Astrocyte (in vitro differentiated cells and primary cell): ENCODE measurements at places on chromosomes 2 and 18. TPM values are rescaled to one million over a fixed set of nuclear protein-coding genes. Genes with fewer than 3 reads are reported as not detected.

Gene ZCCHC2
- total RNA-seq, result 14.8 and 16.3 TPM in 2 replicates

DNA sequence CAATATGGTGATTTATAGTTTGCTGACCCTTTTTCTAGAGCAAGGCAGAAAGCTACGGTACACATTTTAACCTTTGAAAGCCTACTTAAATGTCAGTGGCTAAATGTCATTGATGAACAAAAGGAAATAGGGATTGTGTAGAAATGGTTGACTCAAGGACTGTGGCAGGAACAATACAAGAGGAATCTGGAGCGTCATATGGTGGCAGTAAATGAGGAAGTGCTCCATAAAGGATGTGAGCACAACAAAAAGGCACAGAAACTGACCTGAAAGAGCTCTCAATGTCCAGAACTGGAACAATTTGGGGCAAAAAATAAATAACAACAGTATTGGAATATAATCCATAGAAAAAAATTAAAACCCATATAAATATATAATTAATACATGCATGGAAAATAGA lies 443.9 kb upstream of the VRK2 start:
- DNase-seq, result no peak

DNA sequence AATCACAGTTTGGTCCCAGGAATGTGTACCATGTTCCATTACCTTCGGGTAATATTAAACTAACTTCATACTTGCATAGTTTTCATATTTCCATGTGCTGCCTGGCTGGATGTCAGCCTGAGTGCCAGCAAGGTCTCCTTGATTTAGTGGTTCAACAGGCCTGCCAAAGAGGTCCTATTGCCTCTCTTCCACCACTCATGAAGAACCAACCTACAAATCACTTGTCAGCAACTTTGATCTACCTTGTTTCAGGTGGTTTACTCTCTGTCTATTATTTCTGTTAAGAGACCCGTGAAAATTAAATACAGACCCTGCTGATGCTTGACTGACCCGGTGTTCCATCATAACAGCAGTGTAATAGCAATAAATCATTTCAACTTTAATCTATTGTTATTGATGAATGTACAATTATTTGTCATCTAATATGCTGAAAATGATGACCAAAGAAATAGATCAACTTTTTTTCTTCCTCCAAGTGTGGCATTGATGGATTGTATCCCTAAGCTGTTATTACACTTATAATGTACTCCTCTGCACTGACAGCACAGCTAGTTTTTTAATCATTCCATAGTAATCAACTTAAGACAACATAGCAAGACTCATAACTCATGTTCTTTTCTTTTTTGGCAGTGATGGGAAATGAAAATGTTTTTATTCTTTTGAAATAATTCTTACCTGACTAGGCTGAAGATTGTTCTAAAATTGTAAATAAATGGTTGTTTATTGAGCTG lies 1220.2 kb upstream of the ACVR2A start:
- DNase-seq, result peak; percentile 10

DNA sequence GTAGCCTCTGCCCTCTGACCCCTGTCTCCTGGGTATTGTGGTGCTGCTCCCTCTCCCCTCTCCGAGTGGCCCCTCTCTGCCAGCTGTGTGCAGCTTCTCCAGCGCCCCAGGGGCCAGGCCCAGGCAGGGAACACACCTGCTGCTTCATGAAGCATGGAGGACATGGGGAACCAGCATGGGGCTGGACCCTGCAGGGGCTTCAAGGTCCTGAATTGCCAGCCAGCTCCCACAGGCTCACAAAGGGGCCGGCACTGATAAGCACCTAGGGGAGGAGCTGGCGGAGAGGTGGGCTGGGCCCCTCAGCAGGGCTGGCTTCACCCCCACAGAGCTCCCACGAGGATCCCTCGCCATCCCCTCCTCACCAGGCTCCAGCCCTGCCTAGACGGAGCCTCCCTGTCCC lies 77.4 kb upstream of the GPC1 start:
- no peak for DNase-seq

Gene UGT1A9
- total RNA-seq, result not detected in 2 replicates

DNA sequence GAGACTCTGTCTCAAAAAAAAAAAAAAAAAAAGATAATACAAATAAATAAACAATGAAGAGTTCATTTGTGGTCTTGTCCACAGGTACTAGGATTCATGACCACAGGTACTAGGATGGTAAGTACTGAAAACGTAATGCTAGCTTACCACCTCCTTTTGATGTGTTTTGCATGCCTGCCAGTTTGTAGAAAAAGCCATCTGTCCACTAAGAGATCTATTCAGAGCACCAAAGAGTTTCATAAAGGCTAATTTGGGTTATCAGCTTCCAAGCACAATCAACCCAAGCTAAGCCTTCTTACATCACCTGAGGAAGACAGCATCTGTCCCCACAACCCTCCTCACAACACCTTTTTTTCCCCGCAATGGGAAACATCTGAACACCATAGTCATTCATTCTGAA lies 477.2 kb downstream of the ZEB2 start:
- no peak for DNase-seq

GRCh38 chr2:105287692-105288091 lies 41.8 kb downstream of the TGFBRAP1 start:
- peak; percentile 10 for DNase-seq

GRCh38 chr2:177363332-177363731 lies 29.2 kb upstream of the AGPS start:
- DNase-seq, result no peak

DNA sequence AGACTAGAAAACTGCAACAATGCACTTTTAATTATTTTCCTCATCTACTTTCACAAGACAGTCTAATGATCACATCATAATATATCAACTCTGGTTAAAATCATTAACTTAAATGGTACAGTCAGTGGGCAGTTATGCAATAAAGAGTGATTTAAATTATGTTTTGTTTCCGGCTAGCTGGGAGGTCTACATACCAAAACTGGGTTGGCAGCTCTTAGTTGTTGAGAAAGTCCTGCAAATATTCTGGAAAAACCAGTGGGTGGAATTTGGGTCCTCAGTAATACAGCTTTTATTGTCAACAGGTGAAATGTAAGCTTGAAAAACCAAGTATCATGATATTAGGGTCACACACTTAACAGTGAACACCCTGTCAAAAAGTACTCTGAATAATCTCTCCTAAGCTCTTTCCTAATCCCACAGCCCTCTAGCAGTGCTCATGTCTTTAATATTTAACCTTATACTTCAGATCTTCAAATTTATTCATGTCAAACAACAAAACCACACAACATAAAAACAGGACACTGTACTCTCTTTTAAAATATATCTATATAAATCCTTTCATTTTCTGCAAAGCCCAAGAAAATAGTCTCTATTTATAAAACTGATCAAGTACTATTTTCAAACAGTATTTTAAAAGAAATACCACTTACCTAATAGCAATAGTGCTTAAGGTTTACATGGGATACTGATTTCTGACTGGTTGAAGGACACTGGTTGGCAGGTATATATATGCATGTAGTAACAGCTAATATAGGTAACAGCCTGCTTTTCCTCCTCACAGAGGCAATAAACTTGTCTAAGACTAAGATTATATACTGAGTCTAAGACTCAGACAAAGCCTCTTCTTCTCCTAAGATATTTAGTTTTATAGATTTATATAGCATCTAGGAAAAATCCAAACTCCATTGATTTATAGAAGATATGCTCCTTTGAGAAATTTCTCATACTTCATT lies 103.8 kb downstream of the GAREM1 start:
- peak; percentile 45 for DNase-seq

GRCh38 chr2:18740474-18740881 lies 151.1 kb upstream of the NT5C1B start:
- DNase-seq, result peak; percentile 90

DNA sequence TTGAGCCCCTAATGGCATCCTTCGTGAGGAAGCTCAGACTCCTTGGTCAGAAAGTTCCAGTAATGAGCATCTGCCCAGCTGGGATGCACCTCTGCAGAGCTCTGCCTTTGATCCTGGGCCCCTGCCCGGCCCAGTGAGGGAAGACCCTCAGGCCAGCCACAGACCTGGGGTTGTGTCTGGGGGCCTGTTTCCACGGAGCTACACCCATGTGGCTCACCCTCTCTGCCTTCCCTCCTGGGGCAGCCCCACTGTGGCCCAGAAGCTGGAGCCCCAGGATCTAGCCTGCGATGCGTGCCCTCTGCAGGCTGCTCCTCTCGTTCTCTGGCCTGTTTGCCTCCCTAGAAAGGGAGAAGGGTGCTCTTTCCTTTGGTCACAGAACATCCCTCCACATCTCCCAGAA lies 9.8 kb downstream of the KCNF1 start:
- no peak for DNase-seq

GRCh38 chr2:161036926-161037325 lies 123.3 kb upstream of the TANK start:
- DNase-seq, result no peak

Gene SLC9A4
- 0.07 and 0.09 TPM in 2 replicates for total RNA-seq

DNA sequence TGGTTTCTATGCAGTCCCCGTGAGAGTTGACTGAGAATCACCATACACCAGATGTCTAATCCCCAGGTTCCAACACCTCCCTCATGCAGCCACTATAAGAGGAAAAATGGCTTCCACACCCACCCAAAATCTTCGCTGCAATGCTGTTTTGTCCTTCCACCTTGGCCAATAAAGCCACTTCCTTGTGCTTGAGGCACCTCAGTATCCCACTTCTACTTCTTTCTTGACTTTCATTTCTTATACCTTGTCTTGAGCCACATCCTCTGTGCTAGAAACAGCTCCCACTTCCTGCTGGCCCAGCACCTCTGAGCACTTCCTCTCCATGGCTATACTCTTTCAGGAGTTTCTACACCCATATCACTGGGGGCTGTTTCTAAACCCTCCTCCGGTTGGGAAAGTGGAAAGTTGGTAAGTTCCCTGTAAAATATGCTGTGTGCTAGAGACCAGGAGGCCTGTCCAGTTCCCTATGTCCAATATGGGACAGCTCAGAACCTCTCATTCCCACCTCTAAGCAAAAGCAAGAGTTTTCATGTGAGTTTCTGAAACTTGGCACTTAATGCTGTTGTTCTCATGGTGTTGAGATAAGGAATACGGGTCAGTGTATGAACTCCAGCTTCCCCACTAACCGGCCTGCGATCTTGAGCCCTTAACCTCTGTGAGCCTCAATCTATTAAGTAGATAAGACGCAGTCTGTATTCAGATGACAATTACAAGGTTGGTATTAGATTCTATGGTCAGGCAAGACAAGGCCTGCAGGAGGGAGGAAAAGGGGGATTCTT lies 209.1 kb upstream of the ID2 start:
- DNase-seq, result no peak

Gene DSG4
- not detected in 2 replicates for total RNA-seq

Gene ASB18
- not detected in 2 replicates for total RNA-seq

DNA sequence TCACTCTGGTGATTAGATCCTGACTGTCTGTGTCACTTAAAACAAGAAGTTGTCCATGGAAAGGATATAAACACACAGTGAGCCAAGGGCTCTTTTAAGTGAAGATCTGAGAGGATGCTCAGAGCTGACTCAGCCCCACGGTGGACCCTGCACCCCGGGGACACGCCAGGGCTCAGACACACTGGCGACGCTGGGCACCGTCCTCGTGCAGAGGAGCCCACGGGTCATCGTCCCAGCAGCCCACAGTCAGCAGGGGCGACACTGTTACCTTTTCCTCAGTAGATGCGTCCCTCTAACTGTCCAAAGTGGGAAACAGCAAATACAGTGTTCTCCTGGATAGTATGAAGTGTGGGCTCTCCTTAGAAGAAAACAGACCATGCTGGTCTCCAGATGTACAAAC lies 225.6 kb downstream of the HDAC4 start:
- no peak for DNase-seq
